ENCODE measurements at places on chromosomes 13 and 19. TPM values are rescaled to one million over a fixed set of nuclear protein-coding genes. Genes with fewer than 3 reads are reported as not detected.

GRCh38 chr19:19214892-19215291, 3.1 kb downstream of the NCAN start:
- no peak overlapping the region for H3K27ac ChIP-seq
- no peak overlapping the region for H3K4me3 ChIP-seq
- H3K36me3 ChIP-seq, result no peaks in the 10 kb centered on the region
- DNase-seq, result no peak

DNA sequence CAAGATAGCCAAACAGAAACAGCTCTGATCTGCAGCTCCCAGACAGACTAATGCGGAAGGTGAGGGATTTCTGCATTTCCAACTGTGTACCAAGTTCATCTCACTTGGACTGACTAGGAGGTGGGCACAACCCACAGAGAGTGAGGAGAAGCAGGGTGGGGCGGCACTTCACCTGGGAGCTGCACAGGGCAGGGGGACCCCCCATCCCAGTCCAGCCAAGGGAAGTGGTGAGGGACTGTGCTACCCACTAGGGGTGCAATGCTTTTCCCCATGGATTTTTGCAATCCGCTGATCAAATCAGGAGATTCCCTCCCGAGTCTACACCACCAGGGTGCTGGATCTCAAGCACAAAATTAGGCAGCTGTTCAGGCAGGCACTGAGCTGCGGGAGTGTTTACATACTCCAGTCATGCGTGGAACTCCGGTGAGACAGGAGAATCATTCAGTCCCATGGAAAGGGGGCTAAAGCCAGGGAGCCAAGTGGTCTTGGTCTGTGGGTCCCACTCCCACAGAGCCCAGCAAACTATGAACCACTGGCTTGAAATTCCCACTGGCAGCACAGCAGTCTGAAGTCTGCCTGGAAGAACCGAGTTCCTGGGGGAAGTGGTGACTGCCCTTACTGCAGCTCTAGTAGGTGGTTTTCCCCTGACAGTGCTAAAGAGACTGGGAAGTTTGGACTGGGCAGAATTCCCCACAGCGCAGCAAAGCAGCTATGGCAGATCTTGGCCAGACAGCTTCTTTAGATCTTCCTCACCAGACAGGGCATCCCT, 85.1 kb upstream of the UFM1 start:
- no peaks in the 10 kb centered on the region for H3K4me1 ChIP-seq
- no peak overlapping the region for H3K27ac ChIP-seq
- peaks cover 6% of the 10 kb centered on the region for H3K36me3 ChIP-seq

- H3K36me3 ChIP-seq, result peaks cover 9% of the 10 kb centered on the region
- H3K27ac ChIP-seq, result peak overlapping the region; percentile 48
- no peak for DNase-seq
- peaks cover 71% of the 10 kb centered on the region for H3K4me1 ChIP-seq
Observed at GRCh38 chr13:114100446-114101357, 31.7 kb downstream of the RASA3 start.

DNA sequence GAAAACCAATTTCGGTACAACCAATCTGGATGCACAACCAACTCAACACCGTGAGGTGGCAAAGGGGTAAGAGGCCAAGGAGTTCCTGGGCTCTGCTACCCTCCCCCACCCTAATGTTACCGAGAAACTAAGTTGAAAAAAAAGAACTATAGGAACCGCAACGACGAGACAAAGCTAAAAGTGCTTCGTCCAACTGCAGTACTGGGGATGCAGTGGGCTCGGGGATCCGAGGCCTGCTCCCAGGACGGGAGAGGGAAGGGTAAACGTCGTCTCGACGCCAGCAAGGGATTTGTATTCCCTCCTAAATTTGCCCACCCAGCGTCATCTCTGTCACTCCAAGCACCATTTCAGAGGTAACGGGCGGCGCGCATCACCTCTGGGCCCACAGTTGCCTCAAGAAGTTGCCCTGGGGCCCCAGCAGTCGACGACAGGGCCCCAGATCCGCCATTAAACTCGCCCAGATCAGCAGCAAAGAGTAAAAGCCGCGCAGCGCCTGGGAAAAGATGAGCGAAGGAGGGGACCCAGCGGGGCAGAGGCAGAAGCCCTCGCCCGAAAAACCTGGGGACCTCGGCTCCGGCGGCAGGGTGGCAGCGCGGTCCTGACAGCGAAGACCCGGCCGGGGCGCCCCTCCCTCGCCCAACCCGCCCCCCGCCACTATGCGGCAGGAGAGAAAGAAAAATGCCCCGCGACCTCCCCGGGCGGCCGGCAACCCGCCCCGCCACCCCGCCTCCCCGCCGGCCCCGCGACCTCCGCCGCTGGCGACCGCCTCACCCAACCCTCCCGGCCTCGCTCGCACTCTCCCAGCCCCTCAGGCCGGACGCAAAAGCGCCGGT, 752 bp downstream of the ZMYM5 start:
- DNase-seq, result peak; percentile 46
- peak overlapping the region; percentile 97 for H3K27ac ChIP-seq
- H3K36me3 ChIP-seq, result no peaks in the 10 kb centered on the region
- H3K4me3 ChIP-seq, result peak overlapping the region; percentile 89

The C19orf85 gene
- polyA plus RNA-seq, result not detected

The SIGLEC12 gene
- not detected for polyA plus RNA-seq

The CGB2 gene
- polyA plus RNA-seq, result not detected
